M059J (cell line): ENCODE measurements at places on chromosomes 1 and 21. TPM values are rescaled to one million over a fixed set of nuclear protein-coding genes. Genes with fewer than 3 reads are reported as not detected.

GRCh38 chr1:86823386-86823785 is 90.5 kb downstream of the SELENOF start:
- no peak for DNase-seq

DNA sequence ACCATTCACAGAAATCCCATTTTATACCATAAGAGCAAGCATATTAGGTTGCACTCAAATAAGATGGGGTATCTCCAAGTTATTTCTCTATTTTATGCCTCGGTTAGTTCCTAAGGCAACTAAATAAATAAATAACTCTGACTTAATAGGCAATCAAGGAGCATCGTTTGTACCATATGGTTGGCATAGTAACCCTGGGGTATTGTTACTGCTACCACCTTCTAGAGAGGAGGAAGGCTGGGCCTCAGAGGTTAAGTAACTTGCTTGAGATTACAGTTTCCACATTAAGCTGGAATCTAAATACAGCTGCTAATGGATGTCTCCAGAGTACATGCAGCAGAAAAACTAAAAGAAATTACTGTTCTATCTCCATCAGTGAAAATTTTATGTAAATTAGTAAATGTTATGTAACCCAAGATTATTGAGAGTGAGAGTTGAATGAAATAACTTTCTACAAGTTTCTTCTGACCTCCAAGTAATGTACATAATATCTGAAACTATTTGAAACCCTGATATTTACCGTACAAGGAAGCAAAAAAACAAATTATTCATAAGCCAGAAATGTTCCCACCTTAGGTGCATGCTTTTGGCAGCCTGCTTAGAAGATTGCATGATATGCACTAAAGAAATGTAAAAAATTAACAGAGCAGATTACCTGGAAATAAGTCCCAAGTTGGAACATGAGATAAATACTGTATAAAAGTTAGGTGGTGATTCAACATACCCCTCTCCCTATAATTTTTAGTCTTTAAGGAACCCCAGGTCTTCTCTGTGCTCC is 127.0 kb downstream of the CRB1 start:
- peak; percentile 24 for DNase-seq

DNA sequence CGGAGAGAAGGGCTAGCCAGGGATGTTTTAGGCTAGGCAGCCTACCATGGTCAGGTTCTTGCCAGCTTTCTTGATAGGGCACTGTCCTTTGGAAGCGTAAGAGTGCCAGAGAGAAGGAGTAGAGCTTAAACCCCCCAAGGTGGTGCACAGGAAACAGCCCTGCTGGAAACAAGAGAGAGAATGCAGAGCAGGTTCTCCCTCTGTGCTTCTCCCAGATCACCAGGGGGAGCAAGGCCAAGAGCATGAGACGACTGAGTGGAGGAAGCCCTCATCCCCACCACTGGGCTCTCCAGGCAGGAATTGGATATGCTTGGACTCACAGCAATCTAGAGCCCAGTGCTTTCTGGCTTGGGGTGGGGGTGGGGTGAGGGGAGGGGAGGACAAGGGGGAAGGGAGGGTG is 49.8 kb downstream of the ATP2B4 start:
- DNase-seq, result no peak

DNA sequence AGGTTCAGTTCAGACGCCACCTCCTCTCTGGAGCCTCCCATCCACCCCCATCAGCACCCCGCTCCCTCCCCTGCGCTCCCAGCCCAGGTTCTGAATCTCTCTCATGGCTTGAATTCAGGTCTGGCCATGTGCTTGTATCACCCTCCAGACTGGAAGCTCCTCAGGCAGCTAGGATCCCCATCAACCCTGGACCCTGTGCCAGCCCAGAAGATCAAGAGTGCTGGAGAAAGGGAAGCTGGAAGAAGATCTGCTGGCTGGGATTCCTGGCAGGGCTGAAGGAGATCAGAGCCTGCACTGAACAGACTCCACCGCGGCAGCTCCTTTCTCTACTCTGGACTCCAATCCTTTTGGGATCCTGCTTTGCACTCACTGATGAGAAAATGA is 11.7 kb upstream of the TINAGL1 start:
- no peak for DNase-seq

DNA sequence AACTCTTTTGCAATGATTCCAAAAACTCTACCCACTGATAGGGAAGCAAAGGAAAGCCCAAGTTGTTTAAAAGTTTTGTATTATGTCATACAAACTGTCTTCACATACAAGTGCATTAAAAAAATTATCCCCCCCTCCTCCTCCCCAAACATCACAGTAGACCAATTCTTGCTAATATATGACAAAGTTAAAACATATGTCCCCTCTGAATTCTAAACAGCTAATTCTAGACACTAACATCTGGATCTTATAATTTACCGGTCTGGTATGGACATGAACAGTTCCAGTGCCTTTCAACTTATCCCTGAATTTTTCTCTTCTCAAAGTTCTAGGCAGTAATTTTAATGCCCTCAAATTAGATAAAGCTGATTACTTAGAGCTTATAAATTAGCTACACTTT is 13.4 kb downstream of the RIT1 start:
- DNase-seq, result no peak

DNA sequence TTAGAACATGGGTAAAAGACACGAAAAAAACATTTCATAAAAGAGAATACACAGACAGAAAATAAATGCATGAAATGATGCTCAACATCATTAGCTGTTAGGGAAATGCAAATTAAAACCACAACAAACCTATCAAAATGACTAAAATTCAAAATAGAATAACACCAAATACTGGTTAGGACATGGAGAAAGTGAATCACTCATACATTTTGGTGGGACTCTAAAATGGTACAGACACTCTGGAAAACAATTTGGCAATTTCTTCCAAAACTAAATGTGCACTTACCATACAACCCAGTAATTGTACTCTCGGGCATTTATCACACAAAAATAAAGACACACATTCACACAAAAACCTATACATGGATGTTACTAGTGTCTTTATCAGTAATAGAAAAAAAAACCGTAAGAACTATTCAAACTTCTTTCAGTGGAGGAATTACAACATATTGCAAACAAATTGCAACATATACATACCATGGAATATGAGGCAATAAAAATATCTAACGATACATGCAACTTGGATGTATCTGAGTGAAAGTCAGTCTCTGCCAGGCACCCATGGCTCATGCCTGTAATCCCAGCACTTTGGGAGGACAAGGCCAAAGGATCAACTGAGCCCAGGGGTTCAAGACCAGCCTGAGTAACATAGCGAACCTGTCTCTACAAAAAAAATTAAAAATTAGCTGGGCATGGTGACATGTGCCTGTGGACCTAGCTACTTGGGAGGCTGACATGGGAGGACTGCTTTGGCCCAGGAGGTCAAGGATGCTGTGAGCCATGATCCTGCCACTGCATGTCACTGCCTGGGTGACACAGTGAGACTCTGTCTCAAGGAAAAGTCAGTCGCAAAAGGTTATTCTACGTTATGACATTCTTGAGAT is 19.6 kb downstream of the HSF2BP start:
- DNase-seq, result no peak

DNA sequence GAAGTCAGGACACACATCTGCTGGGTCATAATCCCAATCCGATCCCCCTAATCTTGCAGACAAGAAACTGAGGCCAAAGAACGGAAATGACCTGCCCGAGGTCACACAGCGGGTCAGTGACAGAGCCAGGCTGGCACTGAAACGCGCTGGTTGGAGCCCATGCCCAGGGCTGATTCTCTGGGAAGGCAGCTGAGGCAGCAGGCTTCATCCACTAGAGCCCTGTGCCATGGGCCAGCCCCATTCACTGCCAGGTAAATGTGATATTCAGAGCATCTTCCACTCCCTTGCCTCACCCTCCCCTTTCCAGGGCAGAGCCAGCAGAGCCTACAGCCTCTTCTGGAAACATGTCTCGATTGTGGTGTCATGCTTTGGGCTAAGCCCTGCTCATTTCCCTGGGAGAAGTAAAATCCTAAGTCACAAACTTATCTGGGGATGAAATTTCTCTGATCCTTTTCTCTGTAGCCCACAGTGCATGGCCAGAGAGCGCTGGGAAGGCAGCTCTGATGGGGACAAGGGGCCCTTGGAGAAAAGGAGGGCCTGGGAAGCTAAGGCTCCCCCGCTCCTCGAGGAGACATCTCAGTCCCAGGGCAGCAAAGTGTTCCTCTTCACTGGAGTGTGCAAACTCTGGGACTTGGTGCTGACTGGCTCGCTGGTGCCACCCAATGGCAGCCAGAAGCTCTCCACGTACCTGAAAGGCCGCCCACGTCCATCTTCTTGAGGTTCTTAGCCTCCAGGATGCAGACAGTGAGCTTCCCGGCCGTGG is 110.4 kb downstream of the SYT2 start:
- DNase-seq, result peak; percentile 77

DNA sequence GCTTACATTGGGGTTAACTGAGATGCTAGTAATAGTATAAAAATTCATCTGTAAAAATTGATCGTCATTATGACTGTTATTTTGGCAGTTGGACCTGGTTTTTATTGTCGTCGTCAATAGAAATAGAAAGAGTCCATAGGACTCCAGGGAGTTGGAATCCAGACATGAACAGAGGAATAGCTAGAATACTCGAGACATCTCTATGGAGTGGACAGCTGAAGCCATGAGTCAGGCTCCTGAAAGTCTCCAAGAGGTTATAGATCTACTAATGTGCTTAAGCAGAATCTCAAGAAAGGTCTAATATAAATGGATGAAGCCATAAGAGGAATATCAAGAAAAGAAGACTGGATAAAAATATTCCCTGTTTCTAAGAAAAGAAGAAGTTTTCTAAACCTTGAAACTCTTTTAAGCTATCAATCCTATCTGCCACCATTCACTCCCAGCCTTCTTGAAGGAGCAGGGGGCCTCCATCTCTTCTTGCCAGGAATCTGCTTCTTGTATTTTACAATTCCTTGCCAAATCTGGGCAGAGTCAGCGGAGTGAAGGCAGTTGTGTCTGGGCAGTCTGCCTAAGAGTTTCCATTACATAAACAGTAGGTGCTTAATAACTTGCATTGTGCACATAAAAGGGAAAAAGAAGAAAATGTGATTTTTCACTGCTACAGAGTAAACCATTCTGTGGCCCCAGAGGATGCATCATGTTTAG is 163.3 kb downstream of the ST6GALNAC5 start:
- DNase-seq, result peak; percentile 21

The PRAMEF2 gene
- total RNA-seq, result not detected in 2 replicates
